ENCODE measurements at places on chromosomes 2 and 18.

GRCh38 chr18:68728081-68728700, 13.3 kb upstream of the TMX3 start:
- no peak for DNase-seq

- no peak for DNase-seq
Measured at GRCh38 chr18:75221897-75222296, 11.3 kb downstream of the TSHZ1 start.

- no peak for DNase-seq
Measured at GRCh38 chr2:228699888-228700287, 518.4 kb upstream of the SPHKAP start.

- peak; percentile 13 for DNase-seq
Measured at GRCh38 chr2:186590759-186591505, 1.1 kb downstream of the ITGAV start.

GRCh38 chr2:226079196-226079595, 679.7 kb downstream of the NYAP2 start:
- DNase-seq = no peak

- no peak for DNase-seq
Measured at GRCh38 chr2:25845843-25846505, 32.3 kb downstream of the ASXL2 start.

- DNase-seq = no peak
Measured at GRCh38 chr18:10381951-10382350, 72.5 kb upstream of the APCDD1 start.

- DNase-seq = no peak
Measured at GRCh38 chr18:23871410-23871809, 143.1 kb upstream of the TTC39C start.

DNA sequence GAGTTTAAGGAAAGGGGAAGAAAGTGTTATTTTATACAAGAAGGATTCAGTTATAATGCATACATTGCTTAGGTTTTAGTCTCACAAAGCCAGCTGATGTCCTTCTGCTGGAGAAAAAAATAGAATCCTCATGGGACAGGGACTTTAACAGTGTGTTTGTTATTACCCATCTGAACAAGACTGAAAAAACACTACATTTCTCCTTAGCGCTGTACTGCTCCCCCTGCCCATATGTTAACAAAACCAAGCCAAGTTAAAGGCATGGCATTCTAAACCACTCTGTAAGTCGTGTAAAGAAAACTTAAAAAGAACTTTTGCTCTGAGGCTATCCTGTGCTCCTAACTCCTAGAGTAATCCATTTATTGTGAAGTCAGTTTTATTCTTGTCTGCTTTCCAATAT, 102.6 kb upstream of the NYAP2 start:
- DNase-seq = no peak

All from NCI-H774 (cell line).